Astrocyte of the cerebellum (primary cell): ENCODE measurements at places on chromosomes 4 and X.

- DNase-seq = no peak
Observed at GRCh38 chr4:18571301-18571761, 549.8 kb upstream of the LCORL start.

DNA sequence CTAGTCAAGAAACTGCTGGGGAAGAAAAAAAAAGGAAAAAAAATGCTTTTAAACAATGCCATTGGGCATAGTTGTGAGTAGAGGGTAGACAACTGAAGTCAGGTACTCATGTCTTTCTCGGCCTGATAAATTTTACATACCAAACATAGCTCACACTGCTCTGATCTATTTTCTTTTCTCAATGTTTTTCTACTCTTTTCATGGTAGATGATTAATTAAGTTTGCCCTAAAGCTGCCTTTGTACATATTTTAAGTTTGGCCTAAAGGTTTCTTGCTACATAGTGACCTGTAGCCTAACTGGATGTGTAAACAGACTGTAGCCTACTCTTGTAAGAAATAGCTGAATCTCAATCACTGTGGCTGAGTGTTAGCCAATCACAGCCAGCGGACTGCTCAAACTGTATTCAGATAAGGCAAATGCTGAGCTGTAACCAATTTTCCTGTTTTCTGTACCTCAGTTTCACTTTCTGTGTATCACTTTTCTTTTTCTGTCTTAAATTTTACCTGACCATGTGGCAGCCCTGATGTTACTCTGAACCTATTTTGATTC is 121.0 kb downstream of the PCDH10 start:
- DNase-seq = no peak

DNA sequence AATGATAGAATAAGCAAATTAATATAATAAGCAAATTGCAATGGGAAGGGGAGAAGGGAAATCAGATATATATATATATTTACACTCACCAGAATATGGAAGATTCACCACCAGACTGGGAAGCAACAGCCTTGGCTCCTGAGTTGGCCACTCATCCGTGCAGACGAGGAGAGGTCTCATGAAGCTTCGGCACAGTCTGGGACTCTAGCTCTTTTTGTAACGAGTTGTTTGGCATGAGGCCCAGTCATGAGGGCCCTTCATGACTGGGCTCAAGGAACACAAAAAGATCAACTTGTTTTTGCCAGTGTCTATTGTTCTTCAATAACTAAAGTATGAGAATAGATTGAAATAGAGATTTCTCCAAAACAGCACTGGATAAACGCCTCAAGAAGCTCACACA is 176.4 kb downstream of the ADGRA3 start:
- no peak for DNase-seq

- peak; percentile 13 for DNase-seq
Observed at GRCh38 chr4:93810340-93810992, 18.1 kb upstream of the ATOH1 start.

DNA sequence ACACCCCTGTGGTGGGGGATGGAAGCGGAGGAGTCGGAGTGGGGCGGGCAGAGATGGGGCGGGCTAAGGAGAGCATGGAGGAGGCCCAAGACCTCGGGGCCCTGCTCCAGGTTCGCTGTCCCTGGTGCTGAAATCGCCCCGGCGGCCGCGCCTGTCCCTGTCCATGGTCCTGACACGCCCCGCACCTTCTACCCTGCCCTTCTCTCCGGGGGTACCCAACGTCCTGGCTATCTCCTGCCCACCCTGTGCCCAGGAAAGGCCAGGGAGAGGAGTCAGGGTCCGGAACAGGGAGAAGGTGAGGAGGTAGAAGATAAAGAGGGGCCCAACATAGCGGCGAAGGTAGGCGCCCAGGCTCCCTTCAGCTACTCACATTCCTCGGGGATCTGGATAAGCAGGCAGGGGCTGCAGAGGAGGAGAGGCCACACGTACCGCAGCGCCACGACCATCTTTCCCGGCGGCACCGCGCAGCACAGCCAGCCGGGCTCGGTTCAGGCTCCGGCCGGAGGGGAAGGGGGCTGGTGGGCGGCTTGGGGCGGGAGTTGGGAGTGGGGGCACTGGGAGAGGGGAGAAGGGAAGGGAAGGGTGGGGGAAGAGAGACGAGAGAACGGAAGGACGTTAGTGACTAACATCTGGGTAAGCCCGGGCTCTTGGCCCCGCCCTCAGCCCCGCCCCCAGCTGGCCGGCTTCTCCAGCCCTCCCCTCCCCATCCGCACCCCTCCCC is 10.4 kb downstream of the L1CAM start:
- no peak for DNase-seq

GRCh38 chr4:78659264-78659663 is 107.7 kb downstream of the ANXA3 start:
- DNase-seq = peak; percentile 23

DNA sequence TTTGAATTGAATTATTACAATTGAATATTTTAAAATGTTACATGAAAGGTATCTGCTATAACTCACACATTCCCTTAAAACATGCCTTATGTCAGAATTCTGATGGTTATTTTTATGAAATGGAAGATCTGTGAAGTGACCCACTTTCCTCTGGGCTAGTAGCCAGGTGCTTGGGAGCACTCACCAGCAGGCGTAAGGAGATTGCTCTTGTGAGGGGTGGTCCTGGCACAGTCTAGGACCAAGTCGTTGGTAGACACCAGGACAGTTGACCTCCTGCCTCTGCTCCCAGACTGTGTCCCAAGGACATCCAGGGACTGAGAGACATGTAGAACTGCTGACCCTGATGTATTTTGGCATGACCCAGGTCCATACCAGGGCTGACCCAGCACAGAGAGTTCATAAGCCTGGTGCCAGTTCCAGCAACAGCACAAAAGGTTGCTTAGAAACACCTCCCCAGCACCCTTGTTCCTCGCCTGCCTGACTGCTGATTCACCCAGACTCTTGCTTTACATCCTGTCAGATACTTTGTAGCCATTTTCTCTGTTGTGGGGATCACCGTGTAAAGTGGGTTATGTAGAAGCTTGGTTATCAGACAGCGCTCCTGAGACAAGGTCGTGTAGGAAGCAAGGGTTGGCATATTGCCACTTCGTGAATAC is 48.5 kb downstream of the NELFA start:
- no peak for DNase-seq

DNA sequence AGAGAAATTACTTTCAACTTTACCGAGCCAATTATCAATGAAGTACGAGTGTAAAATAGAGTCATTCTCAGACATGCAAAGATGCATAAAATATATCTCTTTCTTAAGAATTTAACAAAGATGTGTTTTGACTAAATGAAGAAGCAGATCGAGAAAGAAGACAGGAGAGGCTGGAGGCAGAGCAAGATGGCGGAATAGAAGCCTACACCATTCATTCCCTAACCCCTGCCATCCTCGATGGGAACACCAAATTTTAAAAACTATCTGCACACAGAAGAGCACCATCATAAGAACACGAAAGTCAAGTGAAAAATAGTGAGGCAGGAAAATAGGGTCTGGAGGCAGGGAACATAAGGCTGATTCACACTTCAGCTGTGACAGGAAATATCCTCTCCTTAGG is 35.0 kb downstream of the CCDC158 start:
- DNase-seq = no peak

- no peak for DNase-seq
Observed at GRCh38 chr4:144213371-144213770, 72.9 kb upstream of the GYPA start.
